HEK293T (cell line): ENCODE measurements at places on chromosomes 6 and 20.
A peak's percentile ranks its signal among the peaks of the same experiment; 100 is the strongest.

- DNase-seq = no peak
These were observed 69.4 kb downstream of the PRND start for GRCh38 chr20:4791121-4791520.

GRCh38 chr6:108163644-108164542 lies 1.9 kb upstream of the NR2E1 start:
- DNase-seq = no peak

- DNase-seq = no peak
These were observed 4.9 kb downstream of the TNFAIP3 start for GRCh38 chr6:137871831-137872454.

DNA sequence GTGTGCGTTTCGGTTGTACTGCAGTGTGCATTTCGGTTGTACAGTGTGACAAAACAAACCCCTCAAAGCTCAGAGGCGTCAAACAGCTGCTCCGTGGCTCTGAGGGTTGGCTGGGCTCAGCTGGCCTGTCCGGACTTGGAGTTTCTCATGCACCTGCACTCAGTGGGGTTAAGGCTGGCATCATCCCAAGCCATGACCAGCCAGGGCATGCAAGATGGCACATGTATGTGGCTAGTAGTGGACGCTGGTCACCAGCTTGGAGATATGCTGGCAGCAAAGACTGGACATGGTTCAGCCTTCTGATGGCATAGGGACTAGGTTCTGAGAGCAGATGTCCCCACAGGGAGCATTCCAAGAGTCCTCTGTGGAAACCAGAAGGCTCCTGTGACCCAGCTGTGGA lies 187.2 kb downstream of the CDH4 start:
- no peak for DNase-seq

- DNase-seq = no peak
These were observed 144.7 kb downstream of the TASP1 start for GRCh38 chr20:13494019-13494418.

- DNase-seq = no peak
These were observed 1.3 kb upstream of the TAPBP start for GRCh38 chr6:33314943-33315792.

DNA sequence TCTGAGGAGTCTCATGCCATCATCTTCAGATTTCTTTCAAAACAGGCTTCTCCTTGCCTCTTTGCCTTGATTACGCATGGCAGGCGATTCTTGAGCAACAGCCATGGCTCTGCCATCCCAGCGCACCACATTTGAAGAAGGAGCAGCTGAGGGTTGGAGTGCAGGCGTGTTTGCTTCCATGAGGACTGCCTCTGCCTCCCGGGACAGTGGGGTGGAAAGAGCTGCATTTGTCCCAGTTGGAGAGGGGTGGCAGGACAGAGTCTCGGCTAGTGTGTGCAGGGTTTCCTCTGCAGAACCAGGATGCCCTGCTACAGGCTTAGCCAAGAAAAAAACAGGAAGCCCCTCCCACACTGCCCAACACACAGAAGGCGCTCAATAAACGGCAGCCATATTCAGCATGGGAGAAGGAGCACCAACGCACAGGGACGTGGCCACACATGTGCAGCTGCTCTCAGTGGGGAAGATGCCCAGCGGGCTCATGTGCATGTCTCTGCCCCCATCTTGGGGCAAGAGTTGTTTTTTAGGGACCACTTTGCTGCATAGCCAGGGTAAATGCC lies 36.6 kb downstream of the IRF4 start:
- DNase-seq = no peak

GRCh38 chr6:128516514-128516898 lies 3.9 kb downstream of the PTPRK start:
- peak; percentile 36 for DNase-seq

DNA sequence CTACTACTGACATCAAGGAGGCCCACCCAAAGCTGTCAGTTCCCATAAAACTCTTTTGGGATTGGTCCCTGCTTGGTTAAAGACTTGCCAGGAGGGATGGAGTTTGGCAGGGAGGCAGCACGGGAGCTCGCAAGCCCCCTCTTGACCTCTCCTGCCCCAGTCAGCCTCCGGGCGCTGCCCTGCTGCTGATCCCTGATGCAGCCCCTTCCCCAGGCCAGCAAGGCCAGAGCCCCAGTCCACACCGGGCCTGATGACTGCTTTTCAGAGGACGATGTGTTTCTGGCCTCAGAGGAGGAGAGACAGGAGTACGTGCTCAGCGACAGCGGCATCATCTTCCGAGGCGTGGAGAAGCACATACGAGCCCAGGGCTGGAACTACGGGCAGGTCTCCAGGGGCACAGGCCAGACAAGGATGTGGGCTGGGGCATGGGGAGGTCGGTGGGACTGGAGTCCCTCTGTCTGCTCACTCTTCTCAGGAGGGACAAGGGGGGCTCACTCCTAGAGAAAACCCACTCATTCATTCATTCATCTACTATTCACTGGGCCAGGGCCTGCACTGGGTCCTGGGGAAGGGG lies 15.6 kb downstream of the TGM6 start:
- no peak for DNase-seq

- no peak for DNase-seq
These were observed 17.6 kb upstream of the ELMO2 start for GRCh38 chr20:46423882-46424482.

DNA sequence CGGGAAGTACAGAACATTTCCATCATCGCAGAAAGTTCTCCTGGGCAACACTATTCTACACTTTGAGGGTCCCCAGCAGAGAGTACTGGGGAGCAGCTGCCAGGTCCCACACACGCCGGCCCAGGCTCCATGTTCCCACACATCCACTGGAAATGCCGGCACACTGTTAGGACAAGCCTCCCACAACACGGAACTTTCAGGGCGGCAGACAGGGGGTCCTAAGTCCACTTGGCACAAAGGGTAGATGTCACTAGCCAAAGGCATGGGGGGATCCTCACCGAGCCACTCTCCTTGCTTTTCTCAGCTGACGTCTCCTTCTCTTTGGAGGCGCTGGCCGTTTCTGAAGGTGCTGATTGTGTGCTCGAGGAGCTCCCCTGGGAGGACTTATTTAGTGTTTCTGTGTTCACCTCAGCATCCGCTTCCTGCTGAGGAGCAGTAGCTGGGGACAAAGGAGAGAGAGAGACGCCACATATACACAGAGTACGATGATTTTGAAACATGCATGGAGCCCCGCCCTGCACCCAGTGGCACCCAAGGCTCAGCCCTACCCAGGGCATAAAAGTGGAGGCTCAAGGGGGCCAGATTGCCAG lies 135.4 kb downstream of the ZMYND8 start:
- no peak for DNase-seq

GRCh38 chr20:1124421-1124820 lies 6.0 kb downstream of the PSMF1 start:
- no peak for DNase-seq

DNA sequence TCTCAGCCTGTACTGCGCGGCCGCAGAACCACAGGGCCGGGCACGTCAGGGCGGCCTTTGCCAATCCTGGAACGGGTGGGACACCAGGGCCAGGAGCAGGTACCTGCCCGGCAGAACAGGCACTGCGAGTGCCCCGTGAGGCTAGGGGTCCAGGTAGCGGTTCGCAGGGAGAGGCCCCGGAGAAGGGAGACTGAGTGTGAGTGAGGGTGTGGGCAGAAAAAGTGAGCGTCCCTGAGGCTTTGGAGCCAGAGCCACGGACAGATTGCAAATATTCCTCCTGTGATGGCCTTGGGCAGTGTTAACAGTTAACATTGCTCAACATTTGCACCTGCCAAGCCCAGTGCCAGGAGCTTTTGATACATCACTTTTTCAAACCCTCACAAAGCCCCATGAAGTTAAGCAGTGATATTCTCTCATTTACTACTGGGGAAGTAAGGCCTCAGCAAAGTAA lies 491 bp downstream of the GNMT start:
- no peak for DNase-seq

- DNase-seq = no peak
These were observed 42.4 kb upstream of the MLN start for GRCh38 chr6:33846226-33846625.

- DNase-seq = no peak
These were observed 72.8 kb upstream of the ADTRP start for GRCh38 chr6:11851387-11851786.

DNA sequence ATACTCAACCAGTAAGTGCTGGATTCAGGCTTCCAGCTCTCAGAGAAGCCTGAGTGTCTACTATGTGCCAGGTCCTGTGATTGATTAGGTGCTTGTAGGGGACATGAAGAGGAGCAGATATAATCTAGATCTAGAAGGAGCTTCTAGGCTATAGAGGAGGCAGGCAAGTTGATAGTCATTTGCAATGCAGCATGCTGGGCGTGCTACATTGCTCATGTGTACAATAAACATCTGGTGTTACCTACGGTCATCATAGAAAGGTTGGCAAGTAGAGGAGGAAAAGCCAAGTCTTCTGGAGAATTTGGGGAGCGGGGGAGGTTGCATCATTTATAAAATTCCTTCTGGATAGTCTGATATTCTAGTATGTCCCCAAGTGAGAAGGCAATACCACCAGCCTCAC lies 33.2 kb downstream of the RNF144B start:
- DNase-seq = no peak

- DNase-seq = no peak
These were observed 92.9 kb upstream of the NAA20 start for GRCh38 chr20:19924255-19924654.

- DNase-seq = no peak
These were observed 13.4 kb upstream of the SLC17A2 start for GRCh38 chr6:25943887-25944286.

- DNase-seq = no peak
These were observed 654.1 kb downstream of the KIF16B start for GRCh38 chr20:15919118-15919517.

GRCh38 chr20:31863296-31864085 lies 6.8 kb downstream of the DUSP15 start:
- no peak for DNase-seq

GRCh38 chr20:40463171-40463570 lies 225.9 kb downstream of the MAFB start:
- no peak for DNase-seq

DNA sequence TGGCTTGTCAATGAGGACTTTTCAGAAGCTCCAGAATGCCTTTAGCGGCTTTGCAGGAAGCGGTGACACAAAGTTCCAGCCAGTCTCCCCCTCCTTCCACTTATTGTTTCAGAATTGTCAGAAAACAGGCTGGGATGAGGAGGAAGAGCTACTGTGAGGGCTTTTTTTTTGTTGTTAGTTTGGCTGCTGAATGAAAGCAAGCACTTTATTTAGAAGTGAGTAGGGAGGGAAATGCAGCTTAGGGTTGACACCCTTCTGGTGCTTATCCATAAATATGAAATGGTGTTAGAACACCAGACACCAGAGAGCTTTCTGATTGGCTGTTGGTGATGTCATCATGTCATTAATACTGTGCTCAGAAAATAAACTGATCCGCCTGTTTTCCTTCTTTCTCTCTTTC lies 251.5 kb downstream of the SOX4 start:
- no peak for DNase-seq

GRCh38 chr6:21918041-21918440 lies 324.5 kb downstream of the SOX4 start:
- DNase-seq = no peak

GRCh38 chr20:4637081-4637797 lies 84.5 kb upstream of the PRND start:
- DNase-seq = no peak

GRCh38 chr20:1127840-1128239 lies 9.4 kb downstream of the PSMF1 start:
- no peak for DNase-seq

GRCh38 chr6:43929511-43929910 lies 159.5 kb downstream of the VEGFA start:
- DNase-seq = no peak

GRCh38 chr20:35015863-35016193 lies 60.2 kb downstream of the MYH7B start:
- DNase-seq = no peak

- DNase-seq = no peak
These were observed 191.9 kb upstream of the SLC35B3 start for GRCh38 chr6:8627085-8627861.

- DNase-seq = no peak
These were observed 324.6 kb upstream of the PLCB4 start for GRCh38 chr20:8744228-8744844.

DNA sequence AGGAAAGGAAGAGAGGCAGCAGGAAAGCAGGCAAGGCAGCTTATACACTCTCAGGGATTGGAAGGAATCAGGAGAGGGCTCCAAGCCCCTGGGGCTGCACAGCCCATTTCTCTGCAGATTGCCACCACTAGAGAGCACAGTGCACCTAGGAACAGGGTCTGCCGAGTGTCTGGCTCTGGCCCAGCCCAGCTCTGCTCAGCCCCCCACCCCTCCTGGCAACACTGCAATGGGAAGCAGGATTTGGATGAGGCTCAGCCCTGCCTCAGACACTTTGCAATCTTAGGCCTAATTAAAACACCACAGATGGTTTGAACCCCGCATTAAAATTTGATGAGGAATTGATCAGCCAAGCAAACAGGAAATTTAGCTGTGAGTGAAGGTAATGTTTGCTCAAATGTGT lies 252.7 kb downstream of the DHX35 start:
- DNase-seq = no peak

GRCh38 chr20:24461848-24462247 lies 7.6 kb upstream of the SYNDIG1 start:
- no peak for DNase-seq

DNA sequence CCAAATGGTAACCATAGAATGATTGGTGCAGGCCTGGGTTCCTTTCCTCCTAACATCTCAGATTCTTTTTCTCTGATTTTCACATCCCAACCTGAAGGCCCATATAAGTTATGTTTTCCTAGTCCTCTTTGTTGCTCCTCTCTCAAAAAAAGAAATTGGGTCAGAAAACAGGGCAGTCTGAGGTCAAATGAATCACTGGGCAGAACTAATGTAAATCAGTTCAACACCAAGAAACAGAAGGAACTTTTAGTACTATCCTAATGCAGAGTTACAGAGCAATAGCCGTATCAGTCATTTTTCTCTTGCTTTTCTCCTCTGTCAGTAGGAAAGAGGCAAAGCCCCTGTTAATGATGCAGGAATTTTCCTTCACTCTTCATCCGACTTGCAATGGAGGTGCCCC lies 11.0 kb upstream of the TPD52L1 start:
- no peak for DNase-seq

- no peak for DNase-seq
These were observed 22.3 kb upstream of the SMOC2 start for GRCh38 chr6:168418711-168419121.

DNA sequence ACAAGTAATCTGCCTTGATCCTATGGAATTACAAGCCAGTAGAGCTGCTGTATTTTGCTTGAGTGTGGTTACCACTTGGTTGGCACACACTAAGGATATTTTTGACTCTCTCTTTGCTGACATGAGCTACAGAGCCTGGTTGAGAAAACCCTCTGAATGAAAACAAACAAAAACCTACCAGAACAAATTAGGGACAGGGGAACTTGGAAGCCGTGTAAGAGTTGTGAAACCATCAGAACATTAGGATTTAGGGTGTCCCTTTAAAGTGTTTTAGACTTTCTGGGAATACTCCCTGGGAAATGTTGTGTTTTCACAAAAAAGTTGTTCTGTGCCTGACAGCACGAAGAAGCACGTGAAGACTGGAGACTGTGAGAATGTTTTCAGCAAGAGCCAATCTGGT lies 20.5 kb upstream of the PDE7B start:
- no peak for DNase-seq

DNA sequence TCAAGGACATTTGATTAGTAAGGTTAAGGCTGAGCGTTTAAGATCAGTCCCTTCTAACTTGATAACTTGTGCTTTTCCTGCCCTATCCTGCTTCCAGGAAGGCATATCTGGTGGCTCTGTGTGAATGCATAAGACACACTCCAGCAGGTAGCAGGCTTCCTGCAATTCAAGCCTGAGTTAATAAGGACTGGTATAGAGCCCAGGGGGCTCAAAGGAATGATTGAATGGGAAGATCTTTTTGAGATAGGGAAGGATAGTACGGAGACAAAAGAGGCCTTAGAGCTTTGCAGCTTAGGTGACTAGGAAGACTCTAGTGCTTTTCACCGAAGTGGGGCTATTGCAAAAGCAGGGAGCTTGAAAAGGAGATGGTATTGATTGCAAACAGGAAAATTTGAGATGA lies 307.1 kb downstream of the GRIK2 start:
- DNase-seq = no peak
